ENCODE measurements at places on chromosomes 4 and X. TPM values are rescaled to one million over a fixed set of nuclear protein-coding genes. Genes with fewer than 3 reads are reported as not detected.

Gene TMSB15C
- 1.0 TPM for total RNA-seq

Gene GABRE
- 23.1 TPM for total RNA-seq

Gene MTTP
- total RNA-seq = not detected

Gene FAM47A
- total RNA-seq = not detected

- DNase-seq = no peak
Observed at GRCh38 chrX:104270916-104271512, 16.3 kb upstream of the ESX1 start.

GRCh38 chr4:71469541-71469940 lies 130.7 kb downstream of the SLC4A4 start:
- DNase-seq = no peak

All from spleen (tissue), 13 donors.